ENCODE measurements at places on chromosomes 6 and 20.

DNA sequence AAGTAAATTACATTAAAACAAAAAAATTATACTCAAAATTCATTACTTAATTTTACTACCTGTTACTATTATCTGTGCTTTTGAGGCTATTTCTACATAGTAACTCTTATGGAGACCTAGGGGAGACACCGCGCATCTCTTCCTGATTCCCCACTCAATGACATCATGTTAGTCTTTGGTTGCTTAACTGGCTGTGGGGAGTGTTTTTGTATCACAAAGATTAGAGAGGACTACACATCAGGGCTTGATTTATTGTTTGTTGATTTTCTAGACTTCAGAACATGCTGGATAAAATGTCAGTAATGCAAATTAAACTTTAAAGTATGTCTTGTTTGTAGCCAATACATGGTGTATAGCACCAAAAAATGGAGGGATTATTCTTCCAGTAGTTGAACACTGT lies 26.0 kb downstream of the SLC2A10 start:
- no peak for DNase-seq

GRCh38 chr20:58194175-58194791 lies 34.2 kb downstream of the ANKRD60 start:
- no peak for DNase-seq

- DNase-seq, result no peak
Observed at GRCh38 chr20:10639077-10639736, 34.6 kb downstream of the JAG1 start.

- DNase-seq, result no peak
Observed at GRCh38 chr6:102980951-102981350, 1587.4 kb downstream of the GRIK2 start.

All from cortex of kidney (tissue), 1 donor.